Ascending aorta (tissue), 2 donors: ENCODE measurements at places on chromosomes 6 and 20.

DNA sequence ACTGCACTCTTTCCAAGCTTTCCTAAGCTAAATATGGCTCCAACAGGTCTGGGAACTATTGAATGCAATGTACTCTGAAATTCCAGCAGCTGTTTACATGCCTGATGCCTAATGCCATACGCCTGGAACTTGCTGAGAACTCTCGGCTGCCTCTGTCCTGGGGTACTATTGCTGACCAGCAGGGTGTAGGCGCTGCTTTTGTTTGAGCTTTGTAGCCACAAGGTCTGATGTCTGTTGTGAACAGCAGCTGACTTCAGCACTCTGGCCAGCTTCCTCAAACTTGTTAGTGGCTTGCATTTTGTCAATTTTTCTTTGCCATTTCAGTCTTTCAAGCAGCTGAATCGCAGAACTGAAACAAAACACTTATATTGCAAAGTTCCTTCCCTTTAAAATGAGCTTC, 26.7 kb downstream of the SAYSD1 start:
- peak; percentile 23 for DNase-seq

GRCh38 chr20:47317127-47317895, 39.2 kb downstream of the ZMYND8 start:
- DNase-seq, result peak; percentile 96

DNA sequence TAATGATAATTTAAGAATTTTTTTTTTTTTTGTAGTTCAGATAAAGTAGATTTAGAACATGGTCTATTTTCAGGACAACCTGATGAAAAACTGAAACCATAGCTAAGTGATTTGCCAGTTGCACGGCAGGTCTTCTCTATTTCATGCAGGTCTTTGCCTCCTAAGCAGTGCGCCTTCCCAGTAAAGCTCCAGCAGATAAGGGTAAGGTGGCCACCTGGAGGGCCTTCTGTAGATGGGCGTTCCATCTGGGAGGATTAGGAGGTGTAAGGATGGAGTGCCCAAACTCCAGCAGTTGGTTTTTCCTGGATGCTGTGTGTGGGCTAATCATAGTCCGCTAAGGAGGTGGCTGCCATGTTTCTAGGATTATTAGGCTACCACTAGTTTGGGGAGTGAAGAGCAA, 107.1 kb downstream of the ARID1B start:
- DNase-seq, result no peak

DNA sequence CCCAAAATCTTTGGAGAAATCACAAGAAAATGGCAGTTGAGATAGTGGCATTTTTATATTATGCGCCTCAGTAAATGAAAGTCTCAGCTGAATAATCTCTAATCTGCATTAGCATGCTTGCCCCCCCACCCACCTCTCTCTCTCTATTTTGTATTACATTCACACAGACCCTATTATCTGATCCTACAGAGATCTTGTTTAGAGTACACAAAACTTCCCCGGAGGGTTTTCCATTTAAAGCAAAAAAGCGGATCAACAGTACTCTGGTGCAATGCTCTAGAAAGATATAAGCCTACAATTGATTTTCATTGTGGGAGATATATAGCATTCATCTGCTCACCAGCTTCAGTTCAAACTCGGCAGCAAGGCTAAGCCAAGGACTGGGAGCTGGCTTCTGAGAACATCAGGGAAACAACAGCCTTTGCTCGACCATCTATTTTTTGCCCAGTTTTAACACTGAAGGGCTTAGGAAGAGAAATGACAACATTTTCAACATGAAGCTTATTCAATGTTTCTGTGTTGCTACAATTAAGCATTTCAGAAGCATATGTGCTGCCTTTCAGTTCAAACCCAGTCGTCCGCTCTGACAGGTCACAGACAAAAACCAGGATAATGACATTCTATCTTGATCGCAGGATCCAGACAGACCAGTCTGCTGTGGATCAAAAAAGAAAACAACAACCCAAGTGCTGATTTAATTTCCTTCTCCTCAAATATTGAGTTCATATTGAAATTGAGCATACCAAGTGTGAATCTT, 137.6 kb upstream of the ATXN1 start:
- DNase-seq, result no peak

GRCh38 chr6:35599761-35600658, 87.3 kb upstream of the TULP1 start:
- DNase-seq, result no peak

GRCh38 chr20:44068316-44069201, 118.4 kb downstream of the JPH2 start:
- DNase-seq, result peak; percentile 64

- no peak for DNase-seq
Observed at GRCh38 chr6:90976341-90976740, 389.5 kb upstream of the MAP3K7 start.

DNA sequence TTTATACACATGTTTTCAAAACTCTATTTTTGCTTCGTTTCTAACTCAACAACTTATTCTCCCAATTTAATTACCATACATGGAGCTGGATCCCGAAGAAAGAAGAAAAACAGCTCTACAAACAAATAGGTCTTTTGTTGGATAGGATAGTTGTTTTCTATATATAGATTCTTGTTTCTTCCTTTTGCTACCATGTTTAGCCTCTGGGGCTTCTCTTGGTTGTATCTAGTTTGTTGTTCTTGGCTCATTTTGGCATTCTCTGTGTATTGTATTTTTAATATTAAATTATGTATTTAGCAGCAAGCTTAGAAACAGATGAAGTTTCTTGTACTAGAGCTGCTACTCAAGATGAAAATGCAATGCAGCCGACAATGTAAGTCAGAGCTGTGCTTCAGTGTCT, 60.9 kb downstream of the PLCB4 start:
- no peak for DNase-seq

GRCh38 chr20:63955281-63955826, 862 bp downstream of the UCKL1 start:
- DNase-seq, result no peak

GRCh38 chr6:86856937-86857563, 80.3 kb upstream of the HTR1E start:
- no peak for DNase-seq

DNA sequence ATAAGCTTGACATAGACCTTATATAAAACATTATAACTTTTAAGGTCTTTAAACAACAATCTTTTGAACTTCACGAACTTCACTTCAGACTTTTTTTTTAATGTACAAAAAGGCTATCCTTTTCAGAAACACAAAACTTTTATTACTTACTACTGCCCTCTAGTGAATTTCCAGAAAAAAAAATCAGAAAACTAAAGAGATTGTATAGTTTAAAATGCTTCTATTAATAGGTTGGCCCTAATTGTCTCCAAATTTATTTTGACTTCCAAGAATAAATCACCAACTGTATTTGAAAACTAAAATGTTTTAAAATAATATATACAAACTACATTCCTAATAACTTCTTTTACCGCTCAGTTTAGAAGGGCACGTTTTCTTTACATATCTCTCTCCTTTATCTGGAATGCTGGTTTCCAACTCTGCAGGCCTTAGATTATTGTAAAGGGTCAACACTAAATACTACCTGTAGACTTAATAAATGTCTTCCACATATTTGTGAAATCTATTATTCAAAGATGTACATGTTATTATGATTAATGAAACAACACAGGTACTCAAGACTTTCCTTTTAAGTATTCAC, 66.8 kb downstream of the LMBRD1 start:
- DNase-seq, result no peak

GRCh38 chr20:55530763-55531162, 474.6 kb downstream of the CBLN4 start:
- DNase-seq, result no peak

DNA sequence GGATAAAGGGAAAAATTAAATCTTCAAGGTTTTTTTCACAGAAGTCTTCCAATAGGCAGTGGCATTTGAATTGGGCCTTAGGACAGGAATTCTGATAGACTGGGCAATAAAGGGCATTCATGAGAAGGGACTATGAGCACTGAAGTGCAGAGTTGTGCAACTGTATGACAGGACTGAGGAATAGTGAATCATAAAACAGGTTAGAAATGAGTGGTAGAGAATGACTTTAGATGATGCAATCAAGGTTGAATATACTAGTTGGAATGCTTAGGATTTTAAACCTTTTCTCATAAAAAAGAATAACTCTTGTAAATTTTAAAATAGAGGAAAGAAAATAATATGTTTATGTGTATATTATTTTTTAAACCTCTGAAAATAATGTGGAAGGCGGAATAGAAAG, 944.7 kb downstream of the PHF3 start:
- DNase-seq, result no peak

- peak; percentile 84 for DNase-seq
Observed at GRCh38 chr20:50226093-50226974, 35.7 kb downstream of the CEBPB start.

GRCh38 chr6:117919775-117920729, 13.0 kb downstream of the SLC35F1 start:
- no peak for DNase-seq

DNA sequence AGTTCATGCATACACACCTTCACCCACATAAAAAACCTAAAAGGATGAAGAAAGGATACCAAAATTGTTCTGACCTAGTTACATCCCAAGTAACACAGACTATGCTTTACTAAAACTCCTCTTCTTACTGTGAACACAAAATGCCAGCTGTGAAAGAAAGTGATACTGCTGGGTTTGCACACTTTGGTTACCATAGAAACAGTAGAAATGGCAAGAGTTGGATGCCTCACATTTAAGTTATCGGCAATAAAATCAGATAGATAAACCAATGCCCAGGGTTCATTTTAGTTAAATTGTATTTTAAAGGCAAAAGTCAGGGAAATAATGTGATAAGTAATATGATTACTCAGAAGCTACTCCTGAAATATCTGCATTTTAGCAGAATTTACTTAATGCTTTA, 161.9 kb downstream of the CDK19 start:
- DNase-seq, result no peak

DNA sequence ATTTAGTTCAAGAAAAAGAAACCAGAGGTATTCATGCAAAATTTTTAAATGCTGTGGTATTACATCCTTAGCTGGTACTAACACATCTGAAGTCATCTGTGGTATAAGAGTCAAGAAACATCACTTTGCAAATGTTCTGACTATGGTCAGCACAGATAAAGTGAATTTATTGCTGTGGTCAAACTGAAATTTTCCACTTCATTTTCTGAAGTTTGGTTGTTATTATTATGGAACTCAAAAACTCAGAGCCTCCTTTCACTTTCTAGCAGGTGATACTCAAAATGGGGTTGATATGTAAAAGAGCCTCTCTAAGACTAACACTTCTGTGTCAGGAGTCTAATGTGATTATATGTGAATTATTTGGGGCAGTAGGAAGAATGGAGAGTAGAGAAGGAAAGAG, 257.8 kb downstream of the RNGTT start:
- no peak for DNase-seq

- DNase-seq, result no peak
Observed at GRCh38 chr6:163651915-163652668, 237.6 kb downstream of the QKI start.

- DNase-seq, result no peak
Observed at GRCh38 chr20:37457921-37458320, 63.1 kb upstream of the NNAT start.

DNA sequence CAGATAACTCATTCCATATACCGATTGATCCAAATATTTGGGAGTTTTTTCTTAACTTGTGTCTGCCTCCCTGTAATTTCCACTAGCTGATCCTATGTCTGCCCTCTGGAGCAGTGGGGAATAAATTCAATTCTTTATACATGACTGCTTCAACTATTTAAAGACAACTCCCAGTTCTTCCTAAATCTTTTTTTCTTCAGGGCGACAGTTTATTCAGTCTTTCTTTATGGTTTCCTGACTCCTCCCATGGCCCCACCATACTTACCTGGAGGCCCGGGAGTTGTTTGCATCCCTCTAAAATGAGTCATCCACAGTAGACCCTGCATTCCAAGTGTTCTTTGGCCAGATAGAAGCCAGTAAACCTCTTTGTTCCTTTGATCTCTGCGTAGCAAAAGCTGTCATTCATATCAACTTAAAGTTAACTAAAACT, 73.6 kb downstream of the LCA5 start:
- DNase-seq, result no peak

- DNase-seq, result no peak
Observed at GRCh38 chr6:159151266-159151855, 17.8 kb upstream of the FNDC1 start.

DNA sequence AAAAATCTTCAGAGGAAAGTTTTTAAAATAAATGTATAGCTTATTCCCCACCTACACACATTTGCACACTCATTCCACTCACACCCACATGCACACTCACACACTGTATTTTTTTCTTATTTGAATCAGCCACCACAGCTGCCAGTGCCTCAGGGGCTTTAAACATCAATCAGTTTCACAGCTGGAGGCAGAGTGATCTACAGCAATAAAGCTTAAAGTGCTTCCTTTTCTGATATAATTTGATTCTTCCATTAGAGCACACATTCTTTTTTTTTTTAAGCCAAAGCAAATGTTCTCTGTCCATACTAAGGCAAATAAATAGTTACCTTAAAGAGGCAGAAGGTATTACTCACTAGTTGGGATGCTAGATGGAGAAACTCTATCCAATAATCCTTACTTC, 498.8 kb upstream of the POU3F2 start:
- DNase-seq, result no peak

- DNase-seq, result peak; percentile 68
Observed at GRCh38 chr6:149317644-149318571, at the start of gene TAB2. TAB2 (plus strand) TSS chr6:149317712; CDS start chr6:149369998, 52,286 bp downstream.

DNA sequence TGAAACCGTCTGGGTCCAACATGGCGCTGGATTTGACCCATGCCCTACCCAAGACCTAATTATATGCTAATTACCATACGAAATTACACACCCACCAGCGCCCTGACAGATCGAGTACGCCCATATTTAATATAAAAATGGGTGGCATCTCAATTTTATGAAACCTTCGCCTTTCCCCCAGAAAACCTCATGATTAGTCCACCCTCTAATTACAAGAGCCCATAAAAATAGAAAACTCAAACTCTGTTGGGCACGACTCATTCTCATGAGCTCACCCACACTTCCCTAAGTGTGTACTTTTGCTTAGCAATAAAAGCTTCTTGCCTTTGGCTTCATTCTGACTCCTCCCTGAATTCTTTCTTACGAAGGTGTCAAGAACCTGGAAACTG, 136.4 kb downstream of the OR2B2 start:
- DNase-seq, result no peak

- DNase-seq, result no peak
Observed at GRCh38 chr20:51387125-51387875, 155.2 kb downstream of the NFATC2 start.

GRCh38 chr6:82245376-82245775, 2.2 kb downstream of the IBTK start:
- DNase-seq, result no peak

DNA sequence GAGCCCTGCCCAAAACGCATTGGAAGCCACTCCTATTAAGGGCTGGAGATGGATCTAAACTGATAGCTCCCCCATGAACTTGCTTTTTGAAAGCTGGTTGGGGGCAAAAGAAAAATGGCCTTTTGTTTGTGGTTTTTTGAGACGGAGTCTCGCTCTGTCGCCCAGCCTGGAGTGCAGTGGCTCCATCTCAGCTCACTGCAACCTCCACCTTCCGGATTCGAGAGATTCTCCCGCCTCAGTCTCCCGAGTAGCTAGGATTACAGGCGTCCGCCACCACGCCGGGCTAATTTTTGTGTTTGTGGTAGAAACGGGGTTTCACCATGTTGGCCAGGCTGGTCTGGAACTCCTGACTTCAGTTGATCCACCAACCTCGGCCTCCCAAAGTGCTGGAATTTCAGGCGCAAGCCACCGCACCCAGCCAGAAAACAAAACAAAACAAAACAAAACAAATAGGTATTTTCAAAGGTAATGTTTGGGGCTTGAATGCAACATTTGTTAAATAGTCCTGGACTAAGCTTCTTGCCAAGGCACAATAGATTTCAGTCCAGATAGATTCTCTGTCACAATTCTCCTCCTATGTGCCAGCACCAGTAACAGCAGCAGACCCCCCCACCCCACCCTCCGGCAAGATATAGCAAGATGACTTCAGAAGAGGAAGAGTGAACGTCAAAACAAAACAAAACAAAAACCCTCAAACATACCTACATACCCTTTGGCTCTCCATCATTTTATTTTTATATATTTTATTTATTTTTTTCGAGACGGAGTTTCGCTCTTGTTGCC, 26.5 kb upstream of the ABT1 start:
- no peak for DNase-seq
